Urothelium cell line (cell line): ENCODE measurements at places on chromosomes 6 and 20.

DNA sequence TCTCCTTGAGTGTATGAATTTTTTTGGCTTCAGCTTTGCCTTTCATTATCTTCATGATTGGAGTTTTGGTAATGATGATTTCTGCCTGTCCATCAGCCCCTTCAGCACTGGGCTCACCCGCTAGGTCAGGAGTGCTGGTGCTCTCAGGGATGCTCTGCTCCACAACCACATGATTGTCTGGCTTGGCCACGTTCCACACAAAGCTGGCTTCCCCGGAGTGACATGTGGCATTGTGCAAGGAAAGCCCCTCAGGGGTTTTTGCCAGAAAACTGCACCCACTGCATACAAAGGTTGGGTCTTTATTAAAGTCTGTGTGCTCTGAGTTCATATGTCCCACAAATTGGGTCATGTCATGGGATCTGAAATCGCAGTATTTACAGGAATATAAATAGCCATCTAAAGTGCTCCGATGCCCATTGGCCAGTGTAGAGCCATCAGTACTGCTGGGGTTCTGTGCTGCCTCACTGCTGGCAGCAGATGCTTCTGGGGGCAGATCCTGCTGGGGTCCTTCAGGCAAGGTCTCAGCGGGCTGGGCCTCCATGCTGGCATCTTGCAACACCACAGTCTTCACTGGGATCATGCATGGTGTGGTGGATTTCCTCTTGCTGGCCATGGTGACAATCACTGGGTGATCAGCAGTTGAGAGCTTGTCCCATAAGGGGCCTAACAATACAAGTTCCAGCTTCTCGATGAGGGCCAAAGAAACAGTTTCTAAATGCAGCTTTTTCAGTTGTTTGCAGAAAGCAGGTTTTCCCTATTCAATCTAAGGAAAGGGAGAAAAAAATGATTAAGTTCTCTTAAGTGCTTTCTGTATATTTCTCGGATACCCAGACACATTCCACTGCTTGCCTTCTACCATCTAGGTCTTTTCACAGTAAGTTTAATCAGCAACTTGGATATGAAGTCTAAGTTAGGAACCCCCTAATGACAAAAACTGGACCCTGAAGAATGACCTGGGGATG, 67.2 kb downstream of the PLCG1 start:
- no peak for DNase-seq

DNA sequence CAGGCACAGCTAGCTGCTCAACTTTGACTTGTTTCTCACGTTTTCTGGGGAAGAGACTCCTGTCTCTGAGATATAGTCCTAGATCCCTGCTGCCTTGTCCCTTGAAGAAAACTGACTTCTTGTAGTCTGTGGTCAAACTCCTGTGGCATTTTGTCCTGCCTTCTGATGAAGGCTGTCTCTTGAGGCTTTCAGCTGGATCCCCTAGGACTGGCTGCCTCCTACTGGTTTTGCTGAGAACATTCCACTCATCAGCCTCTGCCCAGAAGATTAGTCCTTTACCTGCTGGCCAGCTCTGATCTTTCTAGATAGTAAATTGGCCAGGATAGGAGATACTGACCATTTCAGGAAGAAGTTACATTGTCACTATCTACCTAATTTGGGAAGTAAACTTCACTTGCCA, 71.9 kb upstream of the CNR1 start:
- no peak for DNase-seq

- DNase-seq, result no peak
Observed at GRCh38 chr6:75802366-75802765, 53.3 kb downstream of the MYO6 start.

GRCh38 chr20:62387219-62387913, 463 bp downstream of the RPS21 start:
- no peak for DNase-seq
